ENCODE measurements at places on chromosomes 6 and 20.

DNA sequence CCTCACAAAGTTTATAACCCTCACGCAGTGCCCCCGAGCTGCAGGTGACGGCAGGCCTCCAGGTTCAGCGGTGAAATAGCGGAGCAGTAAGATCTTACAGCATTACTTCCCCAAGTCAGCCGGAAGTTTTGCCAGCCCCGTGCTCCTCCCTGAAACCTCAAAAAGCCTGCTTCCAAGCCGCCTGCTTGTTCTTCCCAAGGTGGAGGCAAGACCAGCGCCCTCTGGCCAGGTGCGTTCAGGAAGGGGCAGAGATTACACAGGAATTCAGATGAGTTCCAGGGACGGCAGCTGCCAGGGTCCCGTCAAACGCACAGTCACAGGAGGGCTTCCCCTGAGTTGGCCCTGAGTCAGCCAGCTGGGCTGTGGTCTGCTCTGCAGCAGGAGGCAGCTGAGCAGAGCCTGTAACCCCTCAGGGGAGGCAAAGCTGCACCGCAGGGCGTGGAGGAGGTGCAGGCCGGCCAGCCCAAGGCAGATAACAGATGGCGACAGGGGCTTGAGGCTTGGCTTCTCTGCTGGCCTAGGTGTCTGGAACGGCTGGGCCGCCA lies 124.1 kb upstream of the RPS6KA2 start:
- peak; percentile 44 for DNase-seq

DNA sequence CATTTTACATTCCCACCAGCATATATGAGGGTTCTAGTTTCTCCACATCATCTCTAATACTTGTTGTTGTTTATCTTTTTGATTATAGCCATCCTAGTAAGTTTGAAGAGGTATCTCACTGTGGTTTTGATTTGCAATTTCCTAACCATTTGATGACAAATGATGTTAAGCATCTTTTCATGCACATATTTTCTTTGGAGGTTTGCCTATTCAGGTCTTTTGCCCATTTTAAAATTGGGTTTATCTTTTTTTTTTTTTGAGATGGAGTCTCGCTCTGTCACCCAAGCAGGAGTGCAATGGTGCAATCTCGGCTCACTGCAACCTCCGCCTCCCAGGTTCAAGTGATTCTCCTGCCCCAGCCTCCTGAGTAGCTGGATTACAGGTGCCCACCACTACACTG lies 4.0 kb downstream of the RBCK1 start:
- DNase-seq: no peak

GRCh38 chr6:125121894-125122293 lies 31.7 kb upstream of the TPD52L1 start:
- no peak for DNase-seq

DNA sequence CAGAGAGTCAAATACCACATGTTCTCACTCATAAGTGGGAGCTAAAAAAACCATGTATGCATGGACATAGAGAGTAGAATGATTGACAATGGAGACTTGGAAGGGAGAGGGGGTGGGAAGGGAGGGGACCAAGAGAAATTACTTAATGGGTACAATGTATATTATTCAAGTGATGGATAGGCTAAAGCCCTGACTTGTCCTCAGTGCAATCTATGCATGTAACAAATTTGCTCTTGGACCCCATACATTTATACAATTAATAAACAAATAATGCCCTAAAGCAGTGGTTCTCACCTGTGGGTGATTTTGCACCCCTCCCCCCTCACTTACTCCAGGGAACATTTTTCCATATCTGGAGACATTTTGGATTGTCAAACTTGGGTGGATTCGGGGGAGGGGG lies 33.5 kb upstream of the NEDD9 start:
- DNase-seq: no peak

DNA sequence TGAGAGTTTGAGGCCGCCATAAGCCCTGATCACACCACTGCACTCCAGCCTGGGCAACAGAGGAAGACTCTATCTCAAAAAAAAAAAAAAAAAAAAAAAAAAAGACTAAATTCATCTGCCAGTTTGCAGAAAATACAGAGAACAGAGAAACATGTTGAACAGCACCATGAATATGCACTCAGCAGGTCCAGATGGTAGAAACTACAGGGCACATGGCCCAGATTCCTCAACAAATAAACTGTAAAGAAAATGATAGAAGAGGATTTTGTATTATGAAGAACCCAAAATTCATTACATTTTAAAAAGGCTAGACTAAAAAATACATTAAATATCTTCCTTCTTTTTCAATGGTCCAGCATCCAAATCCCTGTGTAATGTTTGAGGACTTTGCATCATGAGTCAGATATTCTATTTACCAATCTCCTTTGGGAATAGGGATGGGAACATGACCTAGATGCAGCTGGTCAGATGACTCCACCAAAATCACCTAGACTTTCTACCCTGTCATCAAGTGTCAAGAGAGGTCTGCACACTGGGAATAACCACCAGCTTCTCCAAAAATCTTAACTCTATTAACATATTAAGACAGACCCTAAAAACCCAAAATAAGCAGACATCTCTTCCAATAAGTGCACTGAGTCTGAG lies 189.1 kb upstream of the TCF21 start:
- no peak for DNase-seq

DNA sequence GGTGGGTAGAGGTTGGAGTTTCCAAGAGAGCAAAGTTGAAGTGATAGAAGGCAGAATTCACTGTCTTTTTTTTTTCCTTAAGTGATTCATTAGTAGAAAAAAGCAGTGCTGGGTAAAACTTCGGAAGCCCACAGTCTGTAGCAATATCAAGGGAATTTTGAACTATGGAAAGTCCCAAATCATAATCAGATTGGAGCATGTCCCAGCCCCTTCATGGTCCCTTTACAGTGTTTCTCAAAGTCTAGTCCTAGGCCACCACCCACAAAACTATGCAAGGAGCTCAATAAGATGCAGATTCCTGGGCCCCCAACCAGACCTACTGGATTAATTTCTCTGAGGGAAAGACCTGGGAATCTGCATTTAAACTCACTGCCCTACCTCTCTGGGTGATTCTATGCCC lies 22.6 kb downstream of the NEDD9 start:
- DNase-seq: no peak

- DNase-seq: no peak
These were observed 348.7 kb upstream of the MANEA start for GRCh38 chr6:95228636-95229035.

DNA sequence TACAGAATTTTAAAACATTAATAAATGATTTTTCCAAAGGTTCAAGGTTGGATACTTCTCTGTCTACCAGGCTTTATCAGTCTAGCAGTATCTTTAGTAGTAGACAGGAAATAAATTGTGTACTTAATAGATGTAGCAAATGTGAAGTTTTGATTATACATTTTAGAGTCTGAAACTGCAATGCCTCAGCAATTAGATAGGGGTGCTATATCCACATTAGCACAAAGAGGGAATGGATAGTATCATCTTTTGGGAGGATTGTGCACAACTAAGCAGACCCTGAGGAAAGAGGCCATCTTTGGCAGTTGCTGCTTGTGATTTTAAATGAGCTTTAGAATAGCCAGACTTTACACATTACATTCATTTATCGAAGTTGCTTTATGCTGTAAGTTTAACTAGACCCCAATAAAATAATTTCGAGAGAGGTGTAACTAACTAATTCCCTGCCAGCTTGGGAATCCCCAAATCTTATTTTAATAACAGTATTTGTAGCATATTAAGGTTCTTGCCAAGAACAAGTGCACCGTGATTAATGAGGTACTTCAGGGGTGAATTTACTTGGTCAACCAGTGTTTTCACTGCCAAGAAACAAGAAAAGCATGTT lies 2.8 kb downstream of the KCNQ5 start:
- no peak for DNase-seq

- no peak for DNase-seq
These were observed 200.5 kb upstream of the FOXQ1 start for GRCh38 chr6:1111361-1111760.

GRCh38 chr20:48722737-48723191 lies 105.0 kb downstream of the PREX1 start:
- DNase-seq: no peak

GRCh38 chr20:37503256-37503927 lies 17.7 kb upstream of the NNAT start:
- DNase-seq: no peak

DNA sequence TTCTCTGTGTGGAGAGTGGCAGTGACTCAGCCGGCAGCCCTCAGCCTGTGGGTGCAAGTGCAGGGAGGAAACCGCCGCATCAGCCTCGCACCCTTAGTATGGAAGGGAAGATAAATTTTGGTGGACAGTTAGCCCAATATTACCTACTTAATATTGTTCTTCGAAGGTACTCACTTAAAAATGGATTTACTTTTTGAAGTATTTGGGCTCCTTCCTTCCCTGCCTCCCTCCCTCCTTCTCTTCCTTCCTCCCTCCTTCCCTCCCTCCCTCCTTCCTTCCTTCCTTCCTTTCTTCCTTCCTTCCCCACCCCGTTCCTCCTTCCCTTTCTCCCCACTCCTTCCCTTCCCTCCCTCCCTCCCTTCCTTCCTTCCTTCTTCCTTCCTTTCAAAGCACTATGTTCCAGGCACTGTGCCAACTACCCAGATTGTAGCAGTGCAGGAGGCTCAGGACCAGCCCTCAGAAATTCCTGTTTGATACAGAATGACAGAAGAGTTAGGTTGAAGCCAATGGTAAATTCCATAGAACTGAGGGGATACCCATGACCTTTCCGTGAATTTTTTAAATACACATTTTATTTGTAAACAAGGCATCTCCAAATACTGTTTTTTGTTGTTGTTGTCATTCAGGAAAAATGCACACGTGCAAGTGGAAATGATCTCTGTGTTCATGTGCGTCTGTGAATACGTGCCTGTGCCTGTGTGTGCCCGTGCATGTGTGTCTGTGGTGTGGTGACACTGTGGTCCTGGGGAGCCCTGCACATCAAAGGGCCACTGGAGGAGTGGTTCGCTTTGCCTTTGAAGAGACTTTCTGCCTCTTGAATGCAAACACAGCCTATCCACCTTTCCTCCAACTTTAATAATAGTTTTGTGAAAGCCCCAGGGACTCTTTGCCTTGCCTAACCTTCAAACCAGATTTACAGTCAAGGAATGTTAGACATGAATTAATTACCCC lies 141.7 kb downstream of the EDN3 start:
- DNase-seq: no peak

DNA sequence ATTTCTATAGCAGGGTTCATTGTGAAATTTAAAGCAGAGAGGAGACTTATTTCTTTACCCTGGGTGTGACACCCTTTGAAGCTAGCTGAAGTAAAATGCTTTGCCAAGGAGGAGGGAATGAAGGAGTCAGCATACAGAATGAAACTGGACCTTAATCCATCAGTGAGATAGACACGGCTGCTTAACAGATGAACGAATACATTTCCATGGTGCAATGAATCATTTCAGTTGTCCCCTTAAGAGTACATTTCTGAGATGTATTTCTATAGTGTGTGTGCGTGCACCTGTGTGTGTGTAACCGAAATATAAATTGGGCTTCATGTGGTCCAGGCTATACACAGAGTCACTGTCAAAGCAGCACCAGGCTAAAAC lies 73.8 kb upstream of the CD93 start:
- DNase-seq: no peak
